Right renal cortex interstitium (tissue), 3 donors: ENCODE measurements at places on chromosomes 2 and 18. TPM values are rescaled to one million over a fixed set of nuclear protein-coding genes. Genes with fewer than 3 reads are reported as not detected.

Gene DUSP2
- polyA plus RNA-seq = 2.8 TPM

Gene CAPN14
- polyA plus RNA-seq = 0.07 TPM

Gene PKDCC
- 323 TPM for polyA plus RNA-seq

DNA sequence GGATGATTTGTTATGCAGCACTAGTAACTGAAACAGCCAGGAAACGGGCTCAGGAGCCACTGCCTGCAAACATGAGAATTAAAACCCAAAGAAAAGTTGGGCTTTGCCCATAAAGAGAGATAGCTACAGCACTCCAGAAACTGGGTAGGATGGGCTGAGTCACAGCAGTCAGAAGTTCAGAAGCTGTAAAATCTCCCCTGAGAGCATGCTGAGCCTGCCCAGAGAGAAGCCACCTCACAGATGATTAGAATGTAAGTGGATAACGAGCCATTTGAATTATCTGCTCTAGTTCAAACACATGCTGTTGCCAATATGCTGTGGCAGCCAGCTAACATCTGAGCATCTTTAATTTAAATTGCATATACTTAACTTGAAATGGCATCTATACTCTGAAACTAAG lies 388.1 kb upstream of the ACVR2A start:
- DNase-seq = no peak

Gene DOK6
- polyA plus RNA-seq = 20.2 TPM

DNA sequence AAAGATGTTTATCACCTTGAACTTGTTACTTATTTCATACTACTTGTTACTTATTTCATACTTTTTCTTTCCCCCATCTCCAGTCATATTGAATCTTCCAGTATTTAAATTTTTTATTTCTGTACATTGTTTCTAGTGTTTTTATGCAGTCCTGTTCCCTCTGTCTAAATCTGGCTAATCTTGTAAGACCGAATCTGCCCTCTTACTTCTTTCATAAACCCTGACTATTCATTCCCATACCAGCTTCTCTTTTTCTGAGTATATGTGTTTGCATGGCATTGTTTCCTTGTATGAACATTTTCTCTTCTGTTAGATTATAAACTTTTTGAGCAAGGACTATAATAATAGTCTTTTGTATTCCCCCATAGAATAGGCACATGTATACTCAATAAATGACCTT lies 131.7 kb downstream of the TAF4B start:
- no peak for DNase-seq
